ENCODE measurements at places on chromosomes 6 and 20.

GRCh38 chr6:107536180-107536961 lies 46.5 kb downstream of the SOBP start:
- no peak for DNase-seq

DNA sequence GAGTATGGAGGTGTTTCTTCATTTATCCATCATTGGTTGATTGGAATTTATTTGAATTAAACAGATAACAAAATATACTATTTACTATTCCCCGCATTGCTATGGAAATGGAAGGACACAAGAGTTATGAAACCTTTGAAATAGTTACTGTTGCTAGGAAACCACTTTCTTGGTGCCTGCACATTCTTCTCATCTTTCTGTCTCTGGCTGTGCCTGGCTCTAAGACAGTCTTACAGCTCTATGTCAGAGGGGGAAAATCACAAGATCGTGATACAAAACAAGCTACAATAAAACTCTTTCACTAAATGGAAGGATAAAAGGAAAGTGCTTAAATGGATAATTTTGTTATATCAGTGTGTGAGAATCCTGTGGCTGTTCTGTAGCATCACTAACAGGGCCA lies 453.0 kb downstream of the LMBRD1 start:
- no peak for DNase-seq

DNA sequence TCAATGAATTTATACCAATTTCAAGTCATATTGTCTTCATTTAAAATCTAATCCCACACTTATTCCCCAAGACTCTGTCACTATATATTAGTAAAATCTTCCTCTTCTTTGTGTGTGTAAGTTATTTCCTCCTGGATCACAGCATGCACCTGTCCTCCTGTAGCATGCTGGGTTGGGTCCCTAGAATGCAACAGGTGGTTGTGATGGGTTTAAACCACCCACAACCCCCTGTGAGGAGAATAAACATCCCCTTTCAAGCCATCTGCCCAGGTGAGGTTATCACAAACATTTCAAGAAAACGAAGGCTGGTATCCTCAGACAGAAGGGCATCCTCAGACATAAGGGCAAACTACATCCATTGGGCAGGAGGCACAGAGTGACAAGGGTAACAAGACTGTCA lies 26.4 kb downstream of the DZANK1 start:
- DNase-seq, result no peak

- no peak for DNase-seq
Measured at GRCh38 chr6:56685994-56686393, 43.3 kb upstream of the DST start.

GRCh38 chr6:116072368-116072767 lies 11.7 kb upstream of the FRK start:
- no peak for DNase-seq

- DNase-seq, result no peak
Measured at GRCh38 chr20:19260412-19261090, 48.1 kb downstream of the SLC24A3 start.

DNA sequence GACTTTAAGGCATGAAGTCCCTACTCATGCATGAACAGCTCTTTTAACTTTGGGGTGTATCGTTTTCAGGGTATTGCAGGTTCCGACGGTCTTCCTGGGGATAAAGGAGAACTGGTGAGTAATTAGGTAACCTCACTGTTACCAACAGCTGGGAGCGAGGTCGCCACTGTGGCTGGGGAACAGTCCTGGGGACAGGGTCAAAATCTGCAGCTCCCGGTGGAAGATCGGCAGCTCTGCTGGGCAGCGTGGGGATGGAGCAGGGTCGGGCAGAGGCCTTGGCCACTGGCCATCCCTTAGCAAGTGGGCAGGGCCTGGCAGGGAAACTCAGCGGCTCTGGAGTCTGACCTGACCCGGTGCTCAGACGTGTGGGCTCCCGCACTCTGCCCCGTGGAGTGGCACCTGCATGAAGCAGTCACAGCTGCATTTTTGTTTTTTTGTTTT lies 16.1 kb downstream of the COL9A3 start:
- no peak for DNase-seq

Data from substantia nigra (tissue), 51 donors.